ENCODE measurements at places on chromosomes 3 and 15.

GRCh38 chr3:124558991-124559845 lies 171.0 kb upstream of the UMPS start:
- DNase-seq = no peak

DNA sequence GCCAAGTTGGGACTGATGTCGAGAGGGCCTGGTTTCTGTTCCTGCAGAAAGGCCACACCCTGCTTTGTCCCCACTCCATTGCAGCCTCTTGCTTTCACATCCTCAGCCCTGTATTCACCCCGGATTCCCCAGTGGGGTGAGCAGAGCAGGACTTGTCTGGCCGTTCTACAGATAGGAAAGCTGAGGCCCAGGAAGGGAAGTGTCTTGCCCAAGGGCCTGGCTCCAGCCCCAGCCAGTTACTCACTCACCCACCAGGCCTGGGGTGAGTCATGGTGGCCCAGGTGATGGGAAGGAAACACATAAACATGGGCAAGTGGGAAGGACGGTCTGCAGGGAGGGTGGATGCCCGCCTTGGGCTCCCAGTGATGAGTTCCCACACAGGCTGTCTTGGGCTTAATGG lies 6.1 kb upstream of the DUSP7 start:
- no peak for DNase-seq

GRCh38 chr3:136142592-136142991 lies 53.5 kb downstream of the MSL2 start:
- DNase-seq = no peak

DNA sequence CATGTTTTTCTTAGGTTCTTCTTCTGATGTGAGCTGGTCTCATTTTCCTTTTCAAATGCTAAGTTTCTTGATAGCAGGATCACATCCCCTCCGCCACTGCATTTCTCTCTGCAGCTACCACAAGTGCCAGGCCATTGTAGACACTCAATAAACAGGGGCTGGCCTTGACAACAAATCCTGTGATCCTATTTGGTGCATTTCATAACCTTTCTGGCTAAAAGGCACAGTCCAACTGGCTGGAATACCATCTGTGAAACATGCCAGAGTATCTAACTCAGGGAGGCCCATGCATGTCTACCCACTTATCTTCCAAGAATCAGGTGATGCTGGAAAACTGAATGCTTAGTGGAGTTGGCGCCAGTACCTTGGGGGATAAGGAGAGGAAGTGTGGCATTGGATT lies 85.2 kb upstream of the NR2F2 start:
- DNase-seq = no peak

- DNase-seq = peak; percentile 18
These were observed 27.0 kb downstream of the SHQ1 start for GRCh38 chr3:72821161-72821781.

- DNase-seq = peak; percentile 88
These were observed 32.8 kb downstream of the AKAP13 start for GRCh38 chr15:85412956-85413854.

DNA sequence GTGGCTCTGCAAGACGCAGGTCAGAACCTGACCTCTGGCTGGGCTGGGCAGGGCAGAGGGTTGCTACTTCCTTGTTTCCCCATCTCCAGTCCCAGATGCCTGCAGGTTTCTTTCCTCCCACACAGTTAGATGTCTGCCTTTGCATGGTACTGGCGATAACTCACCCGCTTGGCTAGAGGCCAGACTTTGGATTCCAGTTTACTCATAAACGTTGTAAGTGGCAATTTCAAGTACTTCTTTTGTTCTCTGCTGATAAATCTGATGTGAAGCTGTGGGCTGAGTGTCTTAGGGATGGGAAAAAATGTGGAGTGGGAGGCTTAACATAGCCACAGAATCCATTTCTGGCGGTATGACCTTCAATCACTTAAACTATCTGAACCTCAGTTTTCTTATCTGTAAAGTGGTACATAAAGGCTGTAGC lies 194.2 kb downstream of the EBLN2 start:
- DNase-seq = no peak

GRCh38 chr3:37905987-37906674 lies 44.5 kb downstream of the CTDSPL start:
- DNase-seq = no peak

DNA sequence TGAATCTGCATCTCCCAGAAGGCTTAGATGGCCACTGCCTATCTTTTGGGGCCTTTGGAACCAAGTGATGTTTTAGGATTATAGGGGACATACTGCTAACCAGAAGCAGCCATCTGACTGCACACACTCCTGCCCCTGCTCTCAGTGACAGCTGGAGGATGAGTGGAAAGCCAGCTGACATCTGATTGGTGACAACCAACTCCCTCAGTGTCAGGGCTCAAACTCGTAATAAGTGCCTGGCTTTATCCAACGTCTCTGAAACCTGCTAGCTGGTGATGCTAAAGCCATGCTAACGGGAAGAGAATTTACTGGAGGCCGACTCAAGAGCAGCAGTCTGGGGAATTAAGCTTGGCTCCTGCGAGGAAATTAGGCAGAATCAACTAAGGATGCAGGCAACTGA lies 35.1 kb downstream of the KY start:
- no peak for DNase-seq

- no peak for DNase-seq
These were observed 2.1 kb upstream of the ALDH1A3 start for GRCh38 chr15:100877551-100877950.

GRCh38 chr3:86410587-86410986 lies 580.4 kb downstream of the VGLL3 start:
- DNase-seq = no peak

DNA sequence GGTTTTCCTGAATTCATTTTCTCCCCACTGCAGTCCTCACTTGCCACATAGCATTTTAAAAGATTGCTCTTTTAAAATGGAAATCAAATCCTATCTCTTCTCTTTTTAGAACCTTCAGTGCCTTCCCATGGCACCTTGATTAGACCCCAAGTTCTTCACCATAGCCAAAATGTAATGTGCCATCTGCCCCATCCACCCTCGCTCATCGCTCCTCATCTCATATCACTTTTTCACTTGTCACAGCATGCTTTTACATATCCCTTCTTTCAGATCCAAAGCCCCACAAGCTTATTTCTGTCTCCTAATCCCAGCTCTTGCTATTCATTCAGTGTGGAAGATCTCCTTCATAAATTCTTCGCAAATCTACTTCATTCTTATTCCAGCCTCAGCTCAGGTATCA lies 161.7 kb downstream of the CD47 start:
- no peak for DNase-seq

DNA sequence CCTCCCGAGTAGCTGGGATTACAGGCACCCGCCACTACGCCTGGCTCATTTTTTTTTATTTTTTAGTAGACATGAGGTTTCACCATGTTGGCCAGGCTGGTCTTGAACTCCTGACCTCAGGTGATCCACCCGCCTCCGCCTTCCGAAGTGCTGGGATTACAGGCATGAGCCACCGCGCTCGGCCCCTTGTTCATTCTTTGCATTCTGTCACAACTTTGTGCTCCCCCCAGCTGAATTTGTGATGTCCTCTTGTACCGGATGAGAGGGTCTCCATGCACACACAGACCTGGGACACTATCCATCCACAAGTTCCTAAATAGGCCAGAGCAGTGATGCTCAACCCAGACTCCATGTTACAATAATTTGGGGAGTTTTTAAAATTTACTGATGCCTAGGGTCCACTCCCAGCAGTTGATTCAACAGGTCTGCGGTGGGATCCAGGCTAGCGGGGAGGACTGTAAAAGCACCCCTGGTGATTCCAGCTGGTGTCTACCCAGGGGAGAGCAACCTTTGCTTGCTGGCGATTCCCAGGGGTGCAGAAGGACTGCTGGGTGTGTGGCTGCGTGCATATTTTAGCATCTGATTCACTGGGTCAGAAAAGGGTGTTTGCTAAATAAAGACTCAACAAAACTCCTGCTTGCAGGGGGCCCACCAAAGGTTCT lies 1.0 kb downstream of the RASSF1 start:
- DNase-seq = no peak

DNA sequence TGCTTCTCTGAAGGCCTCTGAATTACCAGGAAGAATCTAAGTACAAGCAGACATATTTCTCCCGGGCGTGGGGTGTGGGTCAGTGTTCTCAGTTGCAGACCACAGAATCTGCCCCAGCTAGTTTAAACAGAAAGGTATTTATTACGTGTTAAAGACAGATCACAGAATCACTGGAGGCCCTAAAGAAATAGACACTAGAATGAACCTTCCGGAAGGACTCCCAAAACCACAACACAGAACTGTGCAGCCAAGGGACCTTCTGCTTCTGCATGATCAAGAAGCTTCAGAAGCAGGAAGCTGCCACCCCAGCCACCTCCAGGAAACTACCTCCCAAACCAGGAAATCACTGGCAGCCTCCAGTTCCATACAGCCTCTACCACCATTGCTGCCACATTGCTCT lies 32.7 kb upstream of the ZFAND6 start:
- no peak for DNase-seq

GRCh38 chr3:124878561-124879336 lies 8.4 kb downstream of the ITGB5 start:
- DNase-seq = peak; percentile 54

DNA sequence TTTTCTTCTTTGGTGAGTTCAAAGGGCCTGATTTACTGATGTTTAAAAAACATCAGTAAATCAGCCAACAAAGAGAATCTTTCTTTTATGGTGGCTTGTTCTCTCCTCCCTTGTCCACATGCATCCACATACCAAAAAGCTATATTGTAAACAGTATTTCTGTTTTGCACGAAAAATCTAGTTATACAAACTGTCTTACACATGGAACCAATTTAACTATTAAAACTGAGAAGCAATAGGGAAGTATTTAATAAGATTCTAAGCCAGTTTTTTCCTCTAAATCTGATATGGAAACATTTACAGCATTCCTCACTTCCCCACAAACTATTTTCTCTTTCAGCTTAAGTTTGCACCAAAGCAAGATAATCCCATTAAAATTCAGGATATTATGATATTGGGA lies 110.8 kb upstream of the ICE2 start:
- no peak for DNase-seq

GRCh38 chr15:56759450-56759845 lies 26.1 kb upstream of the ZNF280D start:
- DNase-seq = no peak

DNA sequence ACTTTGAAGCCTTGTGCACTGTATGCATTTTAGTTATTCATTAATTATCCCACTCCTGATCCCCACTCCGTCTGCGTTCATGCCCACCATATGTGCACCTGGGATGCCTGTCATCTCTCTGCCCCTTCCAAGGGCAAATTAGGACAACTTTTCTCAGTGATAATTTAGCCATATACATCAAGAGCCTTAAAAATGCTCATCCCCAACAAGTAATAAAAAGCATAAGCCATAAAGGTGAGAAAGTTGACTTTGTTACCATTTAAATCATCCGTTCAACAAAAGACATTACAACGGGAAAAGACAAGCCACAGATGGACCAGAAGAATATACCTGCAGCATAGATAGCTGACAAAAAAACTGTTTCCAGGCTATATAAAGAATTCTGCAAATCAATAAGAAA lies 131.4 kb upstream of the LINGO1 start:
- DNase-seq = no peak

DNA sequence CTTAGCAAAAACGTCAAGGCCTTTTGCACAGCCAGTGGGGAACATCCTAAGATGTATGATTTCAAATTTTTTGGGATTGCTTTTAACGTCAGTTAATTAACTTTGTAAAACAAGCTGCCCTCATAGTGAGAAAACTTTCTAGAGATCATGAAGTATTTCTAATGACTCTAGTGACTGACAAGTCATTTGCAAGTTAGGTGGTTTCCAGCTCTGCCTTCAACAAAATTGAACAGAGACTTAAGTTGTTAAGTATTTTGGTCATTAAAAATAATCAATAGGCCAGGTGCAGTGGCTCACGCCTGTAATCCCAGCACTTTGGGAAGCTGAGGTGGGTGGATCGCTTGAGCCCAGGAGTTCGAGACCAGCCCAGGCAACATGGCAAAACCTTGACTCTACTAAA lies 71.2 kb downstream of the CHDH start:
- no peak for DNase-seq

GRCh38 chr3:124774327-124774718 lies 44.1 kb downstream of the UMPS start:
- DNase-seq = no peak

GRCh38 chr15:92990031-92990430 lies 89.9 kb downstream of the CHD2 start:
- no peak for DNase-seq

GRCh38 chr3:156483961-156484787 lies 70.7 kb downstream of the SSR3 start:
- peak; percentile 63 for DNase-seq

- peak; percentile 63 for DNase-seq
These were observed 1.4 kb downstream of the HTD2 start for GRCh38 chr3:58307639-58308215.

- DNase-seq = no peak
These were observed 697.6 kb upstream of the ALCAM start for GRCh38 chr3:104669083-104669482.

GRCh38 chr3:93969443-93969842 lies 4.3 kb downstream of the PROS1 start:
- DNase-seq = no peak

DNA sequence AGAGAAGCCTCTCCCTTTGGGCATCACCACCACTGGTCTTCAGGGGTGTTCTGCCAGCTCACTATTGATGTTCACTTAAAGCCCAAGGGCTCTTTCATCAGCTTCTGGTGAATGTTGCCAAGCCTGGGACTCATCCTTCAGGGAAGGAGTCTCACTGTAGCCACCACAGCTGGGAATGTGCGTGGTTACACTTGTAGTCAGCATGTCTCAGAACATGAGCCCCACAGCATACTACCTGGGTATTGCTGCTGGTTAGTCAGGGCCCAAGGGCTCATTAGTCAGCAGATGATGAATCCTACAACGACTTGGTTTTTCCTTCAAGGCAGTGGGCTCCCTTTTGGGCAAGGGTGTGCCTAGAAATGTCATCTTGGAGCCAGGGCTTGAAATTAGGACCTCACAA lies 412.9 kb downstream of the VGLL3 start:
- no peak for DNase-seq

DNA sequence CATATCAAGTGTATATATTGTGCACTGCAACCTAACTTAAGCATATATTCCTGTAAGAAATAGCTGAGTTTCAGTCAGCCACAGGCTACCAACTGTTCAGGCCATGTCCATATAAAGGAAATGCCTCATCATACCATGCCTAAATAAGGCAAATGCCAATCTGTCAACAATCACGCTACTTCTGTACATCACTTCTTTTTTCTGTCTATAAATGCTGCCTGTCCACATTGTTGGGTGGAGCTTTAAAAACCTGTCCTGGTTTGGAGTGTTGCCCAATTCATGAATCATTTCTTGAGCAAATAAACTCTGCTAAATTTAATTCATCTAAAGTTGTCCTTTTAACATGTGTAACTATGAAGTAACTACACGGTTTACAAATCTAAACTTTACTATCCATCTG lies 1091.9 kb downstream of the NSUN3 start:
- no peak for DNase-seq

- no peak for DNase-seq
These were observed 12.7 kb downstream of the SOX2 start for GRCh38 chr3:181724192-181724965.

DNA sequence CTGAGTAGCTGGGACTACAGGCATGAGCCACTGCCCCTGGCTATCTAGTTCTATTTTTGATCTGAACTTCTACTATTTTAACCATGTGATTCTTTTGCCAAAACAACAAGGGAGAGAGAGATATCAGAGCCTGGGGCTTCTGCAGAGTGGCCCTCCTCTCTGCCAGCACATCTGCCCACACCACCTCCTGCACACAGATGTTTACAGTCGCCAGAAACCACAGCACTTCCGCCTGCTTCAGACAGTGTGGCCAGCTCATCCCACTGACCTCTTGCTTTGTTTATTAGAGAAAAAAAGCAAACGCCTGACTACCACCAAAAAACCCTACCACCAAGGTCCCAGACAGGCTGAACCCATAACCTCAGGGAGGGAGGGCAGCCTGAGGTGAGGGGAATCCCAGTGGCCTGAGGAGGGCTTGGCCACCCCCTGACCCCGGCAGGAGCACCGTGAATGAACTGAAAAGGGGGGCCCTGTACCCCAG lies 85.9 kb upstream of the ABHD2 start:
- no peak for DNase-seq
